CD4-positive, alpha-beta T cell treated with Interleukin-2 at 100 ng/mL for 4 hours (primary cell): ENCODE measurements at places on chromosomes 7 and 10.

DNA sequence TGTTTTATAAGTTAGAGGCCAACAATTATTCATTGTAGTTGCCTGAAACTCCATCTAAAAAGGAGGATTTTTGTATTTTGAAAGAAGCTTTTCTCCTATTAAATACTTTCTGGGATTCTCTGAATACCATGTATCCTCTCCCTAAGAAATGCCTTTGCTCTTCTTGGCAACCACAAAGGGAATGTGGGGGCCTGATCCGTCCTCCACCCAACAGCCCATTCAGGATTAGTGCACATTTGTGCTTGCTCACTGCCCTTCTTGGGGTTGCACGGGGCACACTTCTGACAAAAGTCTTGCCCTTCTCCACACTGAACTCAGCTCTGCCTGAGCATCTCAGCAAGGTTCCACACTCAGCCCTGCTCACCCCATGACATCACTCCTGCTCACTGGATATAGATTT is 194.2 kb downstream of the SLC25A13 start:
- no peak for DNase-seq

GRCh38 chr10:72697716-72698115 is 5.8 kb downstream of the MCU start:
- DNase-seq: no peak

GRCh38 chr10:118114992-118115391 is 68.3 kb upstream of the RAB11FIP2 start:
- DNase-seq: no peak

DNA sequence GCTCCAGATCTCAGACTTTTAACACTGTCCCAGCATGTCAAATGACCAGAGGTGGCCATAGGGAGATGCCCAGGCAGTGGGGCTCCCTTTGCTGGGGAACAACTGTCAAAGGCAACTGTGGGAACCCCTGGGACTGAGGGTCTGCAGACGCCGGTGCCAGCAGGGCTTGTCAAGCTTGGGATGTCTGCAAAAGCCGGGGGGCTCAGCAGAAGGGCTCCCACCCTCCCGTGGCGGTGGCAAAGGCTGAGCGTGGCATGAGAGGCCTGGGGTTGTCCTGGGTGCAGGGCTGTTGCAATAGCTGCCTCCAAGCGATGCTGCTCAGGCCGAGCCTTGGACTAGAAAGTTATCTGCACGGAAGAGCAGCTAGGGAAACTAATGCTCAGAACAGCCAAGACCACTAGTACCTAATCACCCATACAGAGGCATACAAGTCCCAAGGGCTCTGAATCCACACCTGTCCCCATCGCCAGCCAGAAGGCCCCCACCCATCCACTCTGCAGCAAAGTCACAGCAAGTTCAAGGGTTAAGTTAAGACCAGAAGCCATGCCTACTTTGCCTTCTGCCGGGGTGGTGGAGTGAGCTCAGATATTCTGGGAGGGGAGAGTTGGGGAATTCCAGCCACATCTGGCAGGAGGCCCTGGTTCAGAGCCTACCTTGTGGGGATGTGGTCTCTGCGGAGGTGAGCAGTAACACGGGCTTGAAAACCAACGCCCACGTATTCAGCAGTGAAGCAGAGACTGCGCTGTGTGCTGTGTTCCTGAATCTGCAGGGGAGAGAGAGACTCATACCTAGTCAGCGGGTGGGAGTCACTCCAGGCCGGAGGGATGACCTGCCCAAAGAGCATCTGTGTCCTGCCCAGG is 4.6 kb downstream of the SH2B2 start:
- DNase-seq: peak; percentile 29

- no peak for DNase-seq
Observed at GRCh38 chr10:5611899-5612680, 54.3 kb downstream of the ASB13 start.

DNA sequence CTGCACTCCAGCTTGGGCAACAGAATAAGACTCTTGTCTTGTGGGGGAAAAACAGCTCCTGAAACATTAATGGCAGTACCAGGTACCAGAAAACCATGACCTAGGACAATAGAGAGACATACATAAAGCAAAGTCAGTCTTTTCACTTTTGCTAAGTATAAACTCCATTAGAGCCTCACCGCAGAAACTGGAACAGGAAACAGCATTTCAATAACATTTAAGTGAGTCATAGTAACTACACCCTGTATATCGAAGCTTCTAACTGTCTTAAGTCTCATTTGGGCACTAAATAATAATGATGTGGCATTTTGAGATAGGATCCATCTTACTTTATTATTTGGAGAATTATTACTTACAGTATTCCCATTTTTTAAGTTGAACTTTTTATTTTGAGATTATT is 517.8 kb upstream of the CELF2 start:
- DNase-seq: no peak
